Adipocyte (in vitro differentiated cells): ENCODE measurements at places on chromosomes 7 and 10.

DNA sequence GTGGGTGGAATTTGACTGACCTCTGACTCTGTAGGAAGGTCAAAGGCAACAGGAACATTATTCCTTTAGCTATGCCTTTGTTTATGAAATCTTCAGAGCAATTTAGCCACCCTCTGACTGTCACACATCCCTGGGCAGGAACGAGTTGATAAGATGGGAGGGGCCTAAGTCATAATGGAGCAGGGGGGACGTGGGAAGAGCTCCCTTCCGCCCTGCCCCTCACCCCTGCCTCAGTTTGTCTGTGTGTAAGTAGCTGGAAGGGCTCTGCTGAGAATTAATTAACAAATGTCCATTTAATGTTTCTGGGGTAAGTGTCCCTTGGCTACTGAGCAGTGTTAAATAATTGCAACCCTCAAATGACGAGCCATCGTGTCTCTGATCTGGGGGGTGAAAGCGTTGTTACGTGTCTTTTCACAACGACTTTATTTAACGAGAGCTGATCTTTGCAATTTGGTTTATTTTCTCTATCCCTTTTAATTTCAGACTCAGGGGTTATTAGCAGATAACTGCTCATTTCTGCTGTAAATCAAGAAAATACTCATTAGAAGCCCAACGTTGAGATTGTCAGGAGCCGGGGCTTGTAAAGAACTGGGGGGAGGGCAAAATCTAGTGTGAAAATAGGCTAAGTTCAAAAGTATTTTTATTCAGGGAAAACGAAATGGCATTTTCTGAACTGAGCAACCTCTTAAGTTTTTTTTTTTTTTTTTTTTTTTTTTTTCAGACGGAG lies 12.5 kb upstream of the UNCX start:
- no peak for DNase-seq

DNA sequence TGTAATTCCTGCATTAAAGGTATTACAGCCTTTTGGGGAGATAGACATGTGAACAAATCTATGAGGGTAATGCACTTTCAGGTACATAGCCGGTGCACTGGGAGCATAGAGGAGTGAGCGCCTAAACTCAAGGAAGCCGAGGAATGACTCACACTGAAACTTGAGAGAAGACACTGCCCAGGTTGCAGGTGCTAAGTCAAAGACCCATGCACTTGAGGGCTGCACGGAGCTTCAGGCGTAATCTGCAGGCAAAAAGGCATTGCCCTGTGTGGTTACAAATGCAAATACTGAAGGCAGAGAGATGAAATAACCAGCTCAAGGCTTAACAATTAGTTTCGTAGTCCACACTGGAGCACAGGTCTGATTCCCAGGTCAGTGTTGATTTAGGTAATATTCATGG lies 51.0 kb upstream of the OSBPL3 start:
- DNase-seq, result no peak

DNA sequence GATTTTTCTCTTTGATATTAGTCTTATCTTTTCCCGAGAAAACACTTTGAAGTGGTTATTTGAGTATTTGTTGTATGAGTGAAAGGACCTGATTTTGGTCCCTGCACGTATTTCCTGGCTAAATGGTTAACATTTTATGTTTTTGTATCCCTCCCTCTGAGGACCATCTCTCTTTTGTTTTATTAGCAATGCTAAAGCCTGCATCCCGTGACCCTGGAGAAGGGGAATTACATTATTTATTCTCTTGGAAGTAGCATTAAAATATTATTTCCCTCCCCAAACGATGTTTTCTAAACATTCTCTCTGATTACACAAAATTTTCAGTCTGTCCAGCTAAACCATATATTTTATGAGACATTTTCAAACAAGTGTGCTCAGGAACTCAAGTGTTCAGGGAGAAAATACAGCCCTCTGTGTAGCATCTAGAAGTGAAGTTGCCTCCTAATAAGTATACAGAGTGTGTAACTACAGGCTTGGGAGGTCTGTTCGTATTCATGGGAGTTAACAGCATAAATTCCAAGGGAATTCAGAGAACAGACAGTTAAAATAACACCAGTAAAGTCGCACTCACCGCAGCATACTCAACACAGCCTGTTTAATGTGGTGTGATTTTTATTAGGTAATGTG lies 163.8 kb upstream of the NPVF start:
- DNase-seq, result no peak

DNA sequence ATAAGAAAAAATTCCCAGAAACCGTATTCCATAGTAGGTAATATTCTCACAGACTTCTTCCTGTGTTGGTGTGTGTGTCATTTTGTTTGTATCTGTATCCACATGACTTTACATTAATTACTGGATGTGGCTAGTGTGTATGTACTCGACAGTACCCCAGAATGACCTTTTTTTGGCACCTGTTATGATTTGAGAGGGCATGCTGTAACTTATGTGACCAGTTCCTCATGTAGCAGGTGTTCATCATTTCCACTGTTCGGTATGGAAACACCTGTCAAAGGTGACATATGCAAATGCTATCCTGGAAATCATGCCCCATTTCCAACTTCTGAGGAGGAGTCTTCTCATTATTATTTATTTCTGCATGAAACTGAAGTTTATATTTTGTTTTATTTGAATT lies 89.3 kb downstream of the ZMYND11 start:
- no peak for DNase-seq

- no peak for DNase-seq
Observed at GRCh38 chr7:157008206-157009169, 2.0 kb downstream of the MNX1 start.

DNA sequence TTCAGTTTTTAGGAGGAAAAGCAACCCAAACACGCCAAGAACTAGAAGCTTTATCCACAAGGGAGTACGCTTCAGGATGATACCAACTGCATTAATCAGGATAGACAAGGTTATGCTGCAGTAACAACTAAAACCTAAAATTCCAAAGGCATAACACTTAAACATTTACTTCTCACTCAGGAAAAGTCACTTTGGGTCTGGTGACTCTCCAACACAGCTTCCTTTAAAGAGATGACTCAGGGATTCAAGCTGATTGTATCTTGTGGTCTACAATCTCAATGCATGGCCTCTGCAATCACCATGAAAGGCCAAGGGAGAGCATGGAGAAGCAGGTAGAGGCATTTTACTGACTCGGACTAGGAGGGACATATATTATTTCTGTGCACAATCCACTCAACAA lies 315.8 kb downstream of the KCNMA1 start:
- DNase-seq, result no peak

GRCh38 chr7:36130236-36130945 lies 22.7 kb upstream of the EEPD1 start:
- no peak for DNase-seq
